NCI-H187 treated with DMSO at 0.1 percent for 48 hours (cell line): ENCODE measurements at places on chromosomes 12 and 14.

GRCh38 chr12:105773471-105773870 lies 365.3 kb downstream of the NUAK1 start:
- DNase-seq, result peak; percentile 72

- no peak for DNase-seq
Measured at GRCh38 chr14:34824826-34825225, 50.3 kb downstream of the BAZ1A start.

DNA sequence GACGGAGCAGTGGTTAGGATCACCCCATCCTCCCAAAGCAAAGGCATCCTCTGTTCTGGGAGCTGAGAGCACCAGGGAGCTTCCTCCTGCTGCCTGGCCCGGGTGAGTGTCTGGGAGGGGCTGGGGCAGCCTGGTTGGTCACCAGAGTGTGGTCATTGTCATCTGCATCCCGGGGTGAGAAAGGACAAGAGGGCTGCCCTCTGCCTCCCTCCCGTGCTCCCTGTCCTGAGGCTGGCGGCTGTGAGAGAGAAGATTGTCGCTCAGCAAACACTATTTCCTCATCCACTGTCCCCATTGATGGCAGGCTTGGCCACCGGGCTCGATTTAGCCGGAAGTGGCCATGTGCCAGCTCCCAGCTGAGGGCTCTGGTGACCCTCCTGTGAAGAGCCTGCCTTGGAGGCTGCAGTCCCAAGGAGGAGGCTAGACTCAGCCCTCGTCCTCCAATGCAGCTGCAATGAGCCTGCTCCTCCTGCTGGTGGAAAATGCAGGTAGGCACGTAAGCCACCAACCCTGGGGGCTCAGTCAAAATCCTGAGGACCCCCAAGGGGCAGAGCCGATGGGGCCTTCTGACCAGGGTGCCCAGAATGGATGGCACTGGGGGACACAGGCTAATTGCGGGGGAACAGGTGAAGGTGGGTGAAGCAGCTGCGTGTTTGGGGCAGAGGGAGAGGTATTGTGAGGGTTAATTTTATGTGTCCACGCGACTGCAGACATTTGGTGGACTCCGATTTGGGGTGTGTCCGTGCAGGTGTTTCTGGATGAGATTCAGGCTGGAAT lies 155.7 kb downstream of the KIF26A start:
- no peak for DNase-seq

DNA sequence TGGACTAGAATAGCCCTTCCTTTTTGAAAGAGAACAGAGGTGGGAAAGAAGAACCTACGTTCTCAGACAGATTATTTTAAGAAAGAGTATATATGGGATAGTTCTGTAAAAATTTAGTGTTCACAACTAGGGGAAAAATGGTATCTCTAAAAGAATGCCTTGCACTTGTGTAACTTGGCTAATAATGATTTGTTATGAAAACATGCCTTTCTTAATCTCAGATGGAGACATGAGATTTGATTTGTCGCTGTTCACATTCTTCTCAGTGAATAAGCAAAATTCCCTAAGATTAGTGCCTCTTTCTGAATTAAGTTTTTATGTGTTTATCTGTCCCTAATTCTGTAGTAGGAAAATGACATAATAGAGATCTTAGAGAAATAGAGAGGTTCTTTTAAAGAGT lies 100.8 kb downstream of the USP15 start:
- DNase-seq, result no peak

- no peak for DNase-seq
Measured at GRCh38 chr14:85617791-85618190, 87.8 kb downstream of the FLRT2 start.

DNA sequence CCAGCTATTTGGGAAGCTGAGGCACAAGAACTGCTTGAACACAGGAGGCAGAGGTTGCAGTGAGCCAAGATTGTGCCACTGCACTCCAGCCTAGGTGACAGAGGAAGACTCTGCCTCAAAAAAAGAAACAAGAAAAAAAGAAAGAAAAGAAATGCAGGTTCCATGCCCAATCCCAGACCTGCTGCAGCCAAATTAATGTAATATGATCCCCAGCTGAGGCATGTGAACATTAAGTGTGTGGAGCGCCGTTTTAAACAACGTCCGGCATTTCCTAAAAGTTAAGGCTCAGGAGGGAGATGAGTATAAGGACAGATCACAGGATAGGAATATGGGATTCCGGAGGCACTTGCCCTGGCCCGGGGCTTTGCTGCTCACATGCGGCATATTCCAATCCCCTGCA lies 162.9 kb downstream of the KSR2 start:
- DNase-seq, result no peak
